Stimulated activated CD4-positive, alpha-beta T cell treated with anti-CD3 and anti-CD28 coated beads, TNF-alpha, amount 100 ng/mL, for 4 hours (primary cell): ENCODE measurements at places on chromosomes 4 and X.

- DNase-seq: no peak
These were observed 16.7 kb downstream of the SAGE1 start for GRCh38 chrX:135910251-135910650.

- no peak for DNase-seq
These were observed 411.2 kb downstream of the DTHD1 start for GRCh38 chr4:36692586-36692985.

DNA sequence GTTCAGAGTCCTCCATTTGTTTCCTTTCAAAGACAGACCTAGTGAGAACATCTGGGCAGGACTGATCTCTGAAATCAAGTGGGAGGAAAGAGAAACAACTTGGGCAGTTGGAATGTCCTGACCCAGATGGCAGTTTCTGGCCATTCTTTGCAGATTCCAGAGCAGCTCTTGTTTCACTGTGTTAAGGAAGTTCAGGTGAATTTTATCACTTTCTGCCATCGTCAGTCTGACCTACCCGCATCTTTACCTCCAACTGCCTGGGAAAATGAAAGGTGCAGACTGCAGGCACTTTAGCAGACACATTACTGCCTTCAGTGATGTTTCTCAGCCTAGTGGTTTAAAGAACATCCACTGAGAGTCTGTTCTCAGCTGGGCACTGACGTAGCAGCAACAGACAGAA is 216.2 kb downstream of the CEP135 start:
- DNase-seq: no peak

DNA sequence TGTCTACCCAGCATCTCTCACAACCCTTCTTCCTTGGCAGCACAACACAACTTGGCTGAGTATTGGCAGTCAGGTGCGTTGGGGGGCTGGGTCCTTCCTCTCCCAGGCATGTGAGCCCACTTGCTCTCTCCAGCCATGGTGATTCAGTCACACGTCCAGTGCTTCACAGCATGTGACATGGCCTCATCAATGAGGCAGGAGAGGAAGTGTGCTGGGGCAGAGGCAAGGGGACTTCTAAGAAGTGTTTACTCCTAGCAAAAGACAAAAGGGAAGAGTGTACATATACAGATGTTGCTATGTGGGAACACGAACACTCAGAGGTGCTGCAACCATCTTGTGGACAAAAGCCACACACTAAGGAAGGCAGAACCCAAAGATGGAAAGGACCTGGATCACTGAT is 380.8 kb downstream of the FBXW7 start:
- DNase-seq: no peak

DNA sequence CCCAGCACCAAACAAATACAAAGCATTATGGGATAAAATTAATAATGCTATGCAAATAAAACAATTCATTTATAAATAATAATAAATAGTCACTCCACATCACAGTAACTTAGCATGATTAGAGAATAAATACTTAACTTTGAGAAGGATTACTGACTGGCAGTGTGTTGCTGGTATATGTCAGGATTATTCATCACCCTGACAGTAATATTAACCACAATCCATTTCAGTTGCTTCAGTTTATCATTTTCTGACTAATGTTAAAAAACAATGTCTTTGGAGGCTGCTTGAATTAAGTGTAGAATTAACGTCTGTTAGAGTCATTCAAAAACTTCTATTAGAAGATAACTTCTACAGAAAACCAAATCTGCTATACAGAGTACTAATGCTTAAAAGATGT is 124.1 kb upstream of the MAB21L2 start:
- no peak for DNase-seq

DNA sequence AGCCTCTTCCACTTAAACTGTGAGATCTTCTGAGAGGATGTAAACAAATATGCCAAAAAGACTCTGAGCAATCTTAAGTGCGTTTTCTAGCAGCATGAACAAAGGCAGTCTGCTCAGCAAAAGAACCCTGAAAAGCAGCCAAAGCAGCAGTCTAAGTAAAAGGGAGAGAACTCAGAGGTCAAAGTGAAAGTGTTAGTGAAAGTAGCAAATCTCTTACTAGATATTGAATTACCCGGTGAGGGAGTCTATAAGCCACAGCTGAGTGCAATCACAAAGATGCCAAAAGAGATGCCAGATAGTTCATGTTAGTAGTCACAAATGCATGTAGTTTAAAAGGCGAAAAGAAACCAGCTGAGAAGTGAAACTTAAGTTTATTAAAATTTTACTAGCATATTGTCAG is 7.9 kb upstream of the GNRHR start:
- no peak for DNase-seq

DNA sequence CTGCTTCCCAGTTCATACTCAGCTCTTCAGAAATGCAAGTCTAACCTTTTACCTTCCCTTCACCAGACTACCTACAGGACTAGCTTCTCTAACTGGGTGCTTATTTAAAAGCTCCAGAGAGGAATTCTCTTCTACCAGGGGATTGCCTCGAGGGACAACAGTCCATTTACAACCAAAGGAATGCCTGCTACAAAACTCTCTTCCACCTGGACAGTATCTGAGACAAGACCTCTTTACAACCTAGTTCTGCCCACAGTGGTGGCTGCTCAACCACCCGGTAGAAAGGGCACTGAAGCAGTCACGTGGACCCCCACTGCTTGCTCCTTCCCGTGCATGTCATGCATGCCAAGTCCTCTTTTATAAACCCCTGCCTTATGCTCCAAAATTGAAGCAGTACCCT is 158.1 kb upstream of the ANXA10 start:
- no peak for DNase-seq

DNA sequence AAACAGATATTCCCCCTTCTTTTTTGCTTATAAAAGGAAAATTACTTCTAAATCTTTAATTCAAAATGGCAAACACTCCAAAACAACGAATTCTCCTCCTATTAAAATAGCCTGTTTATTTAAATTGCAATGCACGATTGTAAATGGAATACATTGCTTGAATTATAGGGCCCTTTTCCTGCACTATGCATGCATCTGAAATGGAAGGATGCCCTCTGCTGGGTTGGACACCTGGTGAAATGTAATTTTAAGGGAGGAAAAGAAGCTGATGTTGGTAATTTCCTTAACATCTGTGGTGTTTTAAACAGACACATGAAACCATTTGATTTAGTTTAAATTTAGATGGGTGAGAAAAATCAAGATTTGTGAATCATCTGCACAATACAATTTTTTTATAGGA is 72.8 kb downstream of the GRXCR1 start:
- no peak for DNase-seq

GRCh38 chr4:54497947-54498346 is 159.8 kb upstream of the KIT start:
- DNase-seq: no peak

DNA sequence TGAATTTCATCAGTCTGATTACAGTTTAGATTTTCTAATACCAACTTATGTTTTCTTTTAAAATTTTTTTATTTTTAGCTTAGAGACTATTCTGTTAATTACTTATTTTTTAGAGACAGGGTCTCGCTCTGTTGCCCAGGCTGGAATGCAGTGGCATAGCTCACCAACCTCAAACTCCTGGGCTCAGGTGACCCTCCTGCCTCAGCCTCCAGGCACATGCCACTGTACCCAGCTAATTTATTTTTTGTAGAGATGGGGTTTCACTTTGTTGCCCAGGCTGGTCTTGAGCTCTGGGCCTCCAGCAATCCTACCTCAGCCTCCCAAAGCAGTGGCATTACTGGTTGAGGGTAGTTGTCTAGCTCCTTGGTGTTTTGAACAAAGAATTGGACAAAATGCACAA is 102.0 kb downstream of the KLHL8 start:
- DNase-seq: no peak

DNA sequence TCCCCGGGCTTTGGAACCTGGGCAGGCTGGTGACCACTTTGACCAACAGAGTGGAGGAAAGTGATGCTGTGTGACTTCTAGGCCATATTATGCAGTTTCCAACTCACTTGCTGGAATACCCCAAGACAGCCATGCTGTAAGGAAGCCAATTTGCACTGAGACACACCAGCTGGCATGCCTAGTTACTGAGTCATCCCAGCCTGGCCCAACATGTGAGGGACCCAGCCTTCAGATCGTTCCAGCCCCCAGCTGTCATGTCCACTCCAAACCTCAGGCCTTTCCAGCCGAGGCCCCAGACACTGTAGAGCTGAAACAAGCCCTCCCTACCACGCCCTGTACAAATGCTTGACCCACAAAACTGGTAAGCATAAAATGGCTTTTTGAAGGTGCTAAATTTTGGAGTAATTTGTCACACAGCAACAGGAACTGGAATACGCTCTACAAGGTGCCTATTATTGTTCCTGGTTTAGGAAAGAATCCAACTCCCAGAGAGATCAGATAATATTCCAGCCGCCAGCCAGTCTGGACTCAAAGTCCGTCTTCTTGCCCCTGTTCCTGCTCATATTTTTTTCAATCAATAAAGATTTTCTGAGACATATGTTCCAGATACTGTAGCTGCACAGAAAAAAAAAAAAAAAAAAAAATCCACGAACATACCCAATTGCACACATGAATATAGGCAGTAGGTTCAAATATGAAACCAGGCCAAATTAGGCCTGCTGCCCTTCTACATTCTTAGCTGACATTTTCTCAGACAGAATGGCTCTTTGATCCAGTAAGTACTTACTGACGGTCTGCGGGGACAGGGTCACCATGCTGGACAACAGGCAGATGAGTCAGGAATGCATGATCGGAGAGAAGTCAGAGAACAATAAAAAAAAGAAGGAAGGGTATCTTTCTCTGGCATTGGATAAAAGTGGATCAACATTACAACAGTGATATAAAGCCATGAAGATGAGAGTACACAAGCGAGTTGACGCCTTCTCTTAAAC is 35.1 kb downstream of the SH3KBP1 start:
- no peak for DNase-seq

- DNase-seq: no peak
These were observed at the start of gene KLHL13 for GRCh38 chrX:118116713-118117550. TSS of gene KLHL13 (minus strand) at chrX:118116810. CDS start at chrX:118028473, 88,337 bp downstream.

GRCh38 chr4:58163156-58163555 is 1053.0 kb upstream of the IGFBP7 start:
- DNase-seq: no peak

DNA sequence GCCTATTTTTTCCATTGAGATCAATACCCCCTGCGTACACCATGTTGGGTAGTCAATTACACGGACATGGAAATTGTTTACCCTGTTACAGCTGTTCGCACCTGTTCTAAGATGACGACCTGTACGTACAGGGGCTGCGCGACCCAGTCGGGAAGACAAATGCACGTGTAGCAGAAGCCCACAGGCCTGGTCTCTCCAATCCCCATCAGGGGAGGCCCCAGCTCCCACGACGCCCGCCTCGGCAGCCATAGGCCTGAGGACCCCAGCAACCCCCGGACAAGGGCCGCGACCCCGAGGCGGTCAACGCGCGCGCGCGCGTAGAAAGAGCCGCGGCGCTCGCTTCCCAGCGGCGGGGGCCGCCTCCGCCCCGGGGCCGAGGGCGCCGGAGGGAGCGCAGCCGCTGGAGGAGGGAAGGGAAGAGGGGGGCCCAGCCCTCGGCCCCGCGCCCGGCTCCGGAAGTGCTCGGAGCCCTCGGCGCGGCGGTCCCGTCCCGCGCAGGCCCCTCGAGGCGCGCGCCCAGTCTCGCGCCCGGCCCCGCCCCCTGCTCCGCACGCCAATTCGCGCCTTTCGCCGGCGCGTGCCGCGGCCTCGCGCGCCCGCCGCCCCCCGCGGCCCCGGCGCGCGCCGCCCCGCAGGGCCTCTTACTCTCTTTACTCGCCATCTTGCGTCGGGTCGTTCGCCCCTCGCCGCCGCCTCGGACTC is 618 bp downstream of the RBBP7 start:
- DNase-seq: no peak

- DNase-seq: no peak
These were observed 25.9 kb downstream of the SMIM31 start for GRCh38 chr4:164779811-164780216.

GRCh38 chr4:16827794-16828724 is 70.4 kb downstream of the LDB2 start:
- no peak for DNase-seq

DNA sequence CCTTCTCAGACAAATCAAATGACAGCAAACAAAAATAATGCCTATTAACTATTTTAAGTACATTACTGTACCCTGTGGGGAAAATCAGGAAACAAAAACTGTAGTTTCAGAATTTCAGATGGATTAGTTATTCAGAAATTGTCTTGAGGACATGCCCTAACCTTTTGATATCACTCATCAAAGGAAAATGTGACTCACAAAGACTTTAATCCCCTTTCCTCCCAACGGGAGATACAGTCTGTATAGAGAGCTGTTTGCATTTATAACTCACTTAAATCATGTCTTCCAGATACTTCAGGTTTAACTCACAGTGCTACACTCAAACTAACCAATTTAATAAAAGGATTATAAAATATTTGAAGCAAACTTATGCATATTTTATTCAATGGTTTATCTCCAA is 304.0 kb downstream of the MAPK10 start:
- no peak for DNase-seq

GRCh38 chrX:107452581-107452980 is 3.1 kb downstream of the FRMPD3 start:
- no peak for DNase-seq

DNA sequence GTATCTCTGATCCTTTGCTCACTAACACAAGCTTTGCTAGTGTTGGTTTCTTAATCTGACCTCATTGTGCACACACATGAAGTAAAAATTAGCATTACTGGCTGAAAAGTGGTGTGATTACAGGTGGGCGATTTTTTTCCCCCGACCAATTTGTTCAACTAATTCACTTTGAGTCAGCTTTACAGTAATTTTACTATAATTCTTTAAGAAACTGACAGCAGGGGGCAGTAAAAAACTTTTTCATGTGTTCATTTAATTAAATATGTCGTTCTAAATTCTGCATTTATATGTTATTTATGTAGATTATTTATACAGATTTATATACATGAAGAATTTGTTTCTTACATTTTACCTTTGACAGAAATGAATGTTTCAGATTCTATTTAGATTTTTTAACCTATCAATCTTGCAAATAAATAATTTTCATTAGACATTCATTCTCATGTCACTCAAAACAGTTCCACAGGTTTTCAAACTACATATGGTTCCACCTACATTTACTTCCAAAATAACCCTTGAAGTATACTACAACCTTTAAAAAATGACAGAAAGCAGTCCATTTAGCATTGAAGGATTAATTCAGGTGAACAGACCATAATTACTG is 17.5 kb downstream of the PALLD start:
- DNase-seq: no peak
